GM12878 (cell line): ENCODE measurements at places on chromosomes 6 and 20.

DNA sequence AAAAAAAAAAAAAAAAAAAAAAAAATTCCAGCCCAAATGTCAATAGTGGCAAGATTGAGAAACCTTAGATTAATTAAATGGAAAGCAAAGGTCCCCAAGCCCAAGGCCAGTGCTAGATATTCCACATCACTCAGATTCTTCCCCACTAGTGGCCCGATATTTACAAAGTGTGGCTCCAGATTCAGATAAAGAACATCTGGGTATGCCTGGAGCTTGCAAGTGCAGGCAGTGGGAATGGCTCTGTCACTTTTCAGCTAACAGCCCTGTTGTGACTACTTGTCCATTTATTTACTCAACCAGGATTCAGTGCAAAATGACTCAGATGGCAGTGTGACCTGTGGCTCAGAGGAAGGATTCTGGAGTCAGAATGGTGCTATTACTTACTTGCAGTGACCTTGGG is 8.2 kb upstream of the KCNB1 start:
- no peak for DNase-seq

DNA sequence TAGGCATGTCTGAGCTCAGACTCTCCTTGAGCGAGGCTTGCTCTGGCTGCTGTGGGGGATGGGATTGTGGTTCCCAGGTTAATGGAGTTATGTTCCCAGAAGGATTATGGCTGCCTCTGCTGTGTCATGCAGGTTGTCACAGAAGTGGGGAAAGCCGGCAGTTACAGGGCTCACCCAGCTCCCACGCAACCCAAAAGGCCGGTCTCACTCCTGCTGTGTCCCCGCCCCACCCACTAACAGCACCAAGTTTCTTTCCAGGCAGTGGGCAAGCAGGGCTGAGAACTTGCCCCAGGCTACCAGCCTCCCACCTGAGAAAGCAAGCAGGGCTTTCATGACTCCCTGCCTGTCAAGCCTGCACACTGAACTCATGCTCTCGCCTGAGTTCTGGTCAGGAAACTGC is 750.5 kb downstream of the FRK start:
- no peak for DNase-seq

GRCh38 chr6:15504040-15504495 is 158.8 kb downstream of the DTNBP1 start:
- DNase-seq: no peak

GRCh38 chr6:125509477-125509876 is 207.7 kb upstream of the HDDC2 start:
- DNase-seq: no peak

DNA sequence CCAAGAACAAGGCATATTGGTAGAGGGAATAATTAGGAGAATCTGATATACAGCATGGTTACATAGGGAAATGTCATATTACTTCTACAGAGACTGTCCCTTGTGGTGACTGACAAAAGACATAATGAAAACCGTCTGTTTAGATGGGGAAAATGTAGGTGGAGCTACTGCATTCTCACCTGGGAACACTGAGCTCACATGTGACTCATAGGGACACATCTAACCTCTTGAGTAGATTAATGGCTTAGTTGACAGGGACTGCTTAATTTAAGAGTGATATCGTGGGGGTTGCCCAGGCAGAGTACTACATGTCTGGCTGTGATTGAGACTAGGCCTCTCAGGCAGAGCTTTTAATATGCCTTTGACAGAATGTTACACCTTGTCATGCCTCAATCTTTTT is 235.3 kb upstream of the ZFP64 start:
- no peak for DNase-seq

GRCh38 chr6:25173246-25173645 is 105.9 kb upstream of the CARMIL1 start:
- no peak for DNase-seq

GRCh38 chr20:58720890-58721289 is 28.3 kb downstream of the NPEPL1 start:
- DNase-seq: no peak

- no peak for DNase-seq
These were observed 46.5 kb upstream of the RIPOR2 start for GRCh38 chr6:24982231-24982630.

- no peak for DNase-seq
These were observed 363.8 kb upstream of the PTCHD4 start for GRCh38 chr6:48474830-48475229.

DNA sequence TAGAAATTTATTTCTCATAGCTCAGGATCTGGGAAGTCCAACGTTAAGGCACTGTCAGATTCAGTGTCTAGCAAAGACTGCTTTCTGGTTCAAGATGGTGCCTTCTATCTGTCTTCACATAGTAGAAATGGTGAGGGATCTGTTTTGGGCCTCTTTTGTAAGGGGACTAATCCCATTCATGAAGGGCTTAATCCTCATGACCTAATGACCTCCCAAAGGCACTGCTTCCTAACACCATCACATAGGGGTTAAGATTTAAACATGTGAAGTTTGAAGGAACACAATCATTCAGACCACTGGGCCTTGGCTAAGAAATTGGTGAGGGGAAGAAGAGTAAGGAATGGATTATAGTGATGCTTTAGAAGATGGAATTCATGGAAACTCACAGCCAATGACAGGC is 237.6 kb downstream of the PACRG start:
- no peak for DNase-seq

DNA sequence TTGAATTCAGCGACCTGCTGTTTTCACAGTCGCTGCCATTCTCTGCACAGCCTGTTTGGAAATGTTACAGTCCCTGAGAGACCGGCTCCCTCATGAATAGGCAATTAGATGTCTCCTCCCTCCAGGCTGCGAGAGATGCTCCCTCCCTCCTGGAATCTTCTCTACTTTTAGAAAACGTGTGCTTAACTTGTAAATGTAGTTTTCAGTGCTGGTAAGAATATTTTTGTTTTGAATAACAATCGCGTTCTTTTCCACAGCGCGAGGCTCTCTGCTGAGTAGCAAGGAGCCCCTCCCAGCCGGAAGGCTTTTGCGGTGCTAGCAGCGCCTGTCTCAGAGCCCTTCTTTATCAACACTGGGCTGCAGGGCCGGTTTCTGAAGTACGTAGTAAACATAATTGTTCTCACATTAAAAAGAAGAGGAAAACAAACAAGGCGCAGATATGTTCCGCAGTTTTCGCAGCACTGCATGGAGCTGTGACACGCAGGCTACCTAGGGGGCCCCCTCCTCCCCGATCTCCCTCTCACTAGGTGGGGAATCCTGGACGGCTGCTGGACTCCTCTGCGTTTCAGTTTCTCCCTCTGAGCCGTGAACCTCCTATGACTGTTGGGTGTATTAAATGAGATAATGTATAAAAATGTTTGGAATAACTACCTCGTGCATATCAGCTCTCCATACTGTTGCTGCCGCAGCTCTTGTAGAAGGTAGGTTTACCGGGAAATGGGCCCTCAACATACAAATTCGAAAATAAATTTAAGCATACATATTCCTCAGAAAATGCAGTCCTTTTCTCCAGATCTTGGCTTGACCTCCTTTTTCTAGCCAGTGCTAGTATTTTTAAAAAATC is 79.0 kb upstream of the SPACA1 start:
- DNase-seq: no peak

- no peak for DNase-seq
These were observed 63.5 kb downstream of the JAG1 start for GRCh38 chr20:10610251-10610650.

DNA sequence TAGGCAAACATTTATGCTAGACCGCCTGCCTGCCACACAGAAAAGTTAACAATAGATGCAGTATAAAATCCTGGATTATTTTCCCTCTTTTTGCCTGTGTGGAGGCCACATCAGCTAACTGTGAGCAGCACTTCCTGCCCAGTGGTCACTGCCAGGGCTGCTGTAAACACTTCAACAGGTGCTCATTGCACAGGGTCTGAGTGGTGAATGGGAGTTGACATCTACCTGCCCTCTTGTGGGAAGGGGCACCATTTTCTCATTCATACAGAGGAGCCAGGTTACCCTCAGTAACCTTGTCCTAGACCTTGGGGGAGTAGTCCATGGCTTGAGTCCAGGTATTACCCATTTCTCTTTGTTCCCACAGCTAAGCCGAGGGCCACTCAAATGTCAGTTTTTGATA is 235.3 kb downstream of the TMEM242 start:
- DNase-seq: no peak

DNA sequence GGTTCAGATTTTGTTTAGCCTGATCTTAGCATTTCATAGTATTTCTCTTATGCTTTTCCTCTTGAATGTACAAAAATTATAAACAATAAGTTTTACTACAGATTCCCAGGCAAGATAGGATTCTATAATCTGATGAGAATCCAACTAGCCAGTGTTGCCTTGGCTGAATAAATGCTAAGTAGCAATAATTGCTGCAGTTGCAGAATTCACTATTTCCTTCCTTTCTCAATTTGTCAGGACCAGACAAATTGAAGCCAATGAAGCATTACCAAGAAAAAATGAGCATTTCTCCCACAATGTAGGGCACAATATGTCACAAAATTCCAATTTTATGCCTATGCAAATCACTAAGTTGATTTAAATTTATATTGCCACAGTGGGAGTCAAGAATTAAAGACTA is 260.2 kb downstream of the KIF16B start:
- DNase-seq: no peak

- DNase-seq: no peak
These were observed 27.6 kb downstream of the MYH7B start for GRCh38 chr20:34983089-34983820.

GRCh38 chr6:142013875-142014495 is 118.7 kb upstream of the GJE1 start:
- DNase-seq: no peak

DNA sequence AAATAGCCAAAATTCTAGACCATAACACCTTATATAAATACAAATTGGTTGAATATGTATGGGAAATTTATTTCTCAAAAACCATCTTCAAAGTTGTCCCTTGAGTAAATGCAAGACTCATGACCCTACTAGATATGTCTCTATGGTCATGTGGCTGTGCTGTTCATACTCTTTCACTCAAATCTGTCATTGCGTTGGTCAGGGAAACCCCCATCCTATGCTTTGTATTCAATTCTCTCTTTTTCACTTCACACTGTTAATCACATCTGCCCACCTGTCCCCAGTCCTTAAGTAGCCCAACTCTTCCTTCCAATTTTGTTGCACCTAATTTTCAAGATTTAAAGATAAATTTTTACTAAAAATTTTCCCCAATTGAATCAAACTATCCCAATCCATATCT is 51.0 kb downstream of the RPS12 start:
- DNase-seq: peak; percentile 33

DNA sequence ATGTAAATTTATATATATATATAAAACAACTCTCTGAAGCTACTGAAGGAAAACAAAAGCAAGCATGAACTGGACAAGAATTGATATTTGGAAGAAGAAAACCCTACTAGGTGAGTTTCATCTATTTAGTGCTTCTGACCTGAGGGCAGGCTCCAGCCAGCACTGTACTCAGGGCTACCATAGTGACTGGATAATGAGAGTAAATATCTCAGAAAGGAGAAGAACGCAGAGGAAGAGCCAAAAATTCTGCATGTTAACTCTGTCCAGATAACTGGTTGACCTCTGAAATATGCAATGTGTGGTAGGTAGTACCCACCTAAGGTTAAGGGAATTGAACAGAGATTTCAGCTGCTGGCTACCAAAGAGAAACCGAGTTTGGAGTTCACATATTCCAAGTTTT is 41.4 kb upstream of the CCN2 start:
- no peak for DNase-seq

DNA sequence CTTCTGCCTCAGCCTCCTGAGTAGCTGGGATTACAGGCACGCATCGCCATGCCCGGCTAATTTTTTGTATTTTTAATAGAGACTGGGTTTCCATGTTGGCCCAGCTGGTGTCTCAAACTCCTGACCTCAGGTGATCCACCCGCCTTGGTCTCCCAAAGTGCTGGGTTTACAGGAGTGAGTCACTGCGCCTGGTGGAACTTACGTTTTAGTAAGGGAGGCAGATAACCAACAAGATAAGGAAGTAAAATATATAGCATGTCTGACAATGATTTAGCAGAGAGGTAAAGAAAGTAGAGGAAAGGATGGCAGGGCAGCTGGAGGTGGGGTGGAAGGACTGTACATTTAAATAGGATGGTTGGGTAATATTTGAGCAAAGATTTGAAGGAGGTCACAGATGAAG is 12.8 kb upstream of the MYMX start:
- no peak for DNase-seq
